ENCODE measurements at places on chromosomes 16 and 17. TPM values are rescaled to one million over a fixed set of nuclear protein-coding genes. Genes with fewer than 3 reads are reported as not detected.

DNA sequence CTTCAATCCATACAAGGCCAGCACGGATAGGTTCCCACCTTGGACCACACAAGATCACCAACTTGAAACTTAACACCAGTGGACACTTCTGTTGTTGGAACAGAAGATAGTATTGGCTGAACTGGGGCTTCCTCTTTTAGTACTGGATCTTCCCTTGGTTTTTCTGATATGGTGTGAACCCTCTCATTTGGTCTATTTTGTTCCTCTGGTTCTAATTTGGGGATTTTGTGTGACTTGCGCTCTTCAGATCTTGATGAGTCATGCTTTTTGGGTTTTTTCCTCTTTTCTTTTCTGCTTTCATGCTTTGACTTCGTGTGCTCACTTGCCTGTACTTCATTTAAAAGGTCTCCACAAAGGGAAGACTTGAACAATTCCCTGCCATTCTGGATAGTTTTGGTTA is 39.0 kb downstream of the SOST start:
- no peak for DNase-seq
- peaks cover 16% of the 10 kb centered on the region for H3K27me3 ChIP-seq
- peaks cover 54% of the 10 kb centered on the region for H3K4me1 ChIP-seq
- H3K27ac ChIP-seq = peak overlapping the region; percentile 91

DNA sequence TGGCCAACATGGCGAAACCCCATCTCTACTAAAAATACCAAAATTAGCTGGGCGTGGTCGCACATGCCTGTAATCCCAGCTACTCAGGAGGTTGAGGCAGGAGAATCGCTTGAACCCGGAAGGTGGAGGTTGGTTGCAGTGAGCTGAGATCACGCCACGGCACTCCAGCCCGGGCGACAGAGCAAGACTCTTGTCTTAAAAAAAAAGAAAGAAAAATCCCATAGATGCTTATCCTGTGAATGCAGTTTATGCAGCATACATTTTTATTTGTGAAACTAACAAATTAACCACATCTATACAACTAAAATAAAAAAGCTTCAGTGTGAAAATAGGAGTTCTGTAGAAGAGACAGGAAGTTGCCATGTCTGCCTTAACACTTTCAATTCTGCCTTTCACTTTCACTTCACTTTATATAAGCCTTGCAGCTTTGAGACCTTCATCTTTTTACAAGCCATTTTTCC is 7.1 kb downstream of the IGSF6 start:
- no peak overlapping the region for H3K27ac ChIP-seq
- H3K4me1 ChIP-seq = no peaks in the 10 kb centered on the region

GRCh38 chr17:67388986-67389385 is 11.9 kb downstream of the PITPNC1 start:
- H3K4me1 ChIP-seq = peaks cover 15% of the 10 kb centered on the region
- no peaks in the 10 kb centered on the region for H3K36me3 ChIP-seq
- H3K27me3 ChIP-seq = no peaks in the 10 kb centered on the region
- DNase-seq = no peak

DNA sequence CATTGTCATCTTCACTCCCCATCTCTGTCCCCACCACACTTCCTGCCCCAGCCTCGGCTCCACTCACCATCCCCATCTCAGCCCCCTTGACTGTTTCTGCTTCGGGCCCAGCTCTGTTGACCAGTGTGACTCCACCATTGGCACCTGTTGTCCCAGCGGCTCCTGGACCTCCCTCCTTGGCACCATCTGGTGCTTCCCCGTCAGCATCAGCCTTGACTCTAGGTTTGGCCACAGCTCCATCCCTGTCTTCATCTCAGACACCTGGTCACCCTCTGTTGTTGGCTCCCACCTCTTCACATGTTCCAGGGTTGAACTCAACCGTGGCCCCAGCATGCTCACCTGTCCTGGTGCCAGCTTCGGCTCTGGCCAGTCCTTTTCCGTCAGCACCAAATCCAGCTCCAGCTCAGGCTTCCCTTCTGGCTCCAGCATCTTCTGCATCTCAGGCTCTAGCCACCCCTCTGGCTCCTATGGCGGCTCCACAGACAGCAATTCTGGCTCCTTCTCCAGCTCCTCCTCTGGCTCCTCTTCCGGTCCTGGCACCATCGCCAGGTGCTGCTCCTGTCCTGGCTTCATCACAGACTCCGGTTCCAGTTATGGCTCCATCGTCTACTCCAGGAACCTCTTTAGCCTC is 24.4 kb upstream of the PHKG2 start:
- H3K27me3 ChIP-seq = no peaks in the 10 kb centered on the region
- no peak for DNase-seq
- H3K4me1 ChIP-seq = no peaks in the 10 kb centered on the region
- H3K4me3 ChIP-seq = no peak overlapping the region
- H3K36me3 ChIP-seq = peaks cover 58% of the 10 kb centered on the region

DNA sequence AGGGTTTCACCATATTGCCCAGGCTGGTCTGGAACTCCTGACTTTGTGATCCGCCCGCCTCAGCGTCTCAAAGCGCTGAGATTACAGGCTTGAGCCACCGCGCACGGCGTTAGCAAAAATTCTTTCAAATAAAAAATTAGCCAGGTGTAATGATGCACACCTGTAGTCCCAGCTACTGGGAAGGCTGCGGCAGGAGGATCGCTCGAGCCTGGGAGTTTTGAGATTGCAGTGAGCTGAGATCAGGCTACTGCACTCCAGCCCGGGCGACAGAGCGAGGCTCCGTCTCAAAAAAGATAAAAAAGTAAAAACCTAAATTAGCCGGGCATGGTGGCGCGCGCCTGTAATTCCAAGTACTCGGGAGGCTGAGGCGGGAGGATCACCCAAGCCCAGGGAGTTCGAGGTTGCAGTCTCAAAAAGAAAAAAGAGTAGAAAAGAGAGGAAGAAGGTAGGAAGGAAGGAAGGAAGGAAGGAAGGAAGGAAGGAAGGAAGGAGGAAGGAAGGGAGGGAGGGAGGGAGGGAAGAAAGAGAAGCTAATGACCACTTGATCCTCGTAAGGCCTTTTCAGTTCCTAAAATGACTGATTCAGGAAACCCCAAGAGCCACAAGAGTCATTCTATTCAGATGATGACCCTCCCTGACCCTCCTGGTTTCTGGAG is 59.2 kb downstream of the SRL start:
- H3K27ac ChIP-seq = peak overlapping the region; percentile 85
- peak overlapping the region; percentile 86 for H3K4me3 ChIP-seq
- peaks cover 11% of the 10 kb centered on the region for H3K4me1 ChIP-seq
- DNase-seq = no peak

Gene AXIN2
- total RNA-seq = 29.2 TPM

Gene KRTAP4-5
- not detected for total RNA-seq
